ENCODE measurements at places on chromosomes 7 and 10. TPM values are rescaled to one million over a fixed set of nuclear protein-coding genes. Genes with fewer than 3 reads are reported as not detected.
A peak's percentile ranks its signal among the peaks of the same experiment; 100 is the strongest.

DNA sequence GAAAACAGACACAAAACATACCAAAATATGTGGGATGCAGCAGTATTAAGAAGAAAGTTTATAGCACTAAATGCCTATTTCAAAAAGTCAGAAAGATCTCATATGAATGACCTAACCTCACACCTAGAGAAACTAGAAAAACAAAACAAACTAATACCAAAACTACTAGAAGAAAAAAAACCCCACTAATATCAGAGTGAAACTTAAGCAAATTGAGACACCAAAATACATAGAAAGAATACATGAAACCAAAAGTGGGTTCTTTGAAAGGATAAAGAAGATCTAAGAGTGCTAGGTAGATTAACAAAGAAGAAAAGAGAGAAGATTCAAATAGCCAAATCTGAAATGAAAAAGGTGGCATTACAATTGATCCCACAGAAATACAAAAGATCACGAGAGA is 494.1 kb downstream of the SH2D4B start:
- DNase-seq, result no peak

DNA sequence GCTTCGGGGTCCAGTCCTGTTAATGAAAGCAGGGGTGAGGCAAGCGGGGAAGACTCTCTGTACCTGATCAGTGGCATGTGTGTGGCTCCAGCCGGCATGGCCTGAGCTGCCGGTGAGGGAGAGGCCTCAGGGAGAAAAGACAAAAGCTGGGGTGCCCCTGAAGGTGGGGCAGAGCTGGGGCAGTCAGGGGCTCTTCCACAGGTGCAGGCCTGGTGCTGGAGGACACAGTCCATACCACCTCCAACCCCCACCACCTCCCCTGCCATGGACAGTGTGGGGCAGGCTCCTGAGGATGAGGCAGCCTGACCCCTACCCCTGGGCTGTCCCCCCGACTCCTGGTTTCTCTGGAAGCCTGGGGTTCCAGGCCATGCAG is 129.5 kb downstream of the LHPP start:
- DNase-seq, result no peak

DNA sequence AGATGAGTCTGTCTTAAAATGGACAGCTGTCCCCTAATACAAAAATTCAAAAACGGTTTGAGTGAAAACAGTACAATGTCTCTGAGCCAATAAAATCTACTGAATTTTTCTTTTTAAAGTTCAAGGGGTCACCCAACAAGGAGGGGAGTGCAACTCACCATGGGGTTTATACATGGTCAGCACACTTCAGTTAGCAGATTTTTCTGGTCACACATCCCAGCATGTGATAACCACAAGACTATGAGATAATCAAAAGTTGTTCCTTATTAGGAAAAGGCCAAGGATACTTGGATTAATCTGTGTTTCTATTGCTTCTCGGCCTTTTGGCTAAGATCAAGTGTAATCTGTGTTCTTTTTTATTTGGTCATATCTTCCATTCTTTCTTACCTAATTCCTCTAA is 31.6 kb downstream of the ABCB5 start:
- no peak for DNase-seq

- no peak for DNase-seq
These were observed 730.0 kb upstream of the SORCS1 start for GRCh38 chr10:107894516-107894915.

DNA sequence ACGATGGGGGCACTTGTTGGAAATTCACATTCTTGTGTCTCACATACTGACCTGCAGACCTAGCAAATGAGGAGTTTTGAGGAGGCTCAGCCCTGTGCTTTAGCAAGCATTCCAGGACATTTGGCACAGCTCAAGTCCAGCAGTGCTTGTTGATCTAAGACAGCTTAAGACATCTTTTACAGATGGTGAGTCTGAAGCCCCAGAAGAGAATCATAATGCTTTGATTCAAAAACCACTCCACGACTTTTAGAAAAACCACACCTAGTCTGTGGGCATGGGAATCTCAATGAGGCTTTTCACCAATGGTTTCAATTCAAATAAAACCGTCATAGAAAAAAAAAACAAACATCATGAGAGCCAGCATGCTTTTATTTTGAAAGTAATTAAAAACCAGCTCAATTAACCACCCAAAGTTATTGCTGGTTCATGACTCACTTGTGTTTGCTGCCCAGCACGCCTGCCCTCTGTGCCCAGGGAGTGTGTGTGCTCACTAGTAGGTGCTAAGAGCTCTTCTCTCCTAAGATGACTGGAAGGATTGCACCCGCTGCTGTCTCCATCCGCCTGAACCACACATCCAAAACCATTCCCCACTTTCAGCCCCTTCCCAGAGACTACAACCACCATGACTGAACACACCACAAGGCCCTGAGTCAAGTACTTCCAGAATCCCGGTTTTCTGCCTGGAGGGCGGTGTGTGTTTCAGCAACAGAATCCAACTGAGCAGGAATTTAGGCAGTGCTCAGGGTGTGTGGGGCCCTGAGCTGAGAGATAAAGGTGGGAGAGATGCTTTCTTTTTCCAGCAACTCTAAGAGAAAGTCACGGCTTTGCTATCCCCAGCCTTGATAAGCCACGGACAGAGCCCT is 130.2 kb upstream of the ADAM12 start:
- DNase-seq, result no peak

GRCh38 chr10:112201334-112201733 is 17.8 kb upstream of the GPAM start:
- DNase-seq, result no peak

GRCh38 chr7:76260171-76260703 is 42.2 kb upstream of the HSPB1 start:
- DNase-seq, result no peak

GRCh38 chr10:3935141-3935540 is 150.1 kb upstream of the KLF6 start:
- DNase-seq, result no peak

DNA sequence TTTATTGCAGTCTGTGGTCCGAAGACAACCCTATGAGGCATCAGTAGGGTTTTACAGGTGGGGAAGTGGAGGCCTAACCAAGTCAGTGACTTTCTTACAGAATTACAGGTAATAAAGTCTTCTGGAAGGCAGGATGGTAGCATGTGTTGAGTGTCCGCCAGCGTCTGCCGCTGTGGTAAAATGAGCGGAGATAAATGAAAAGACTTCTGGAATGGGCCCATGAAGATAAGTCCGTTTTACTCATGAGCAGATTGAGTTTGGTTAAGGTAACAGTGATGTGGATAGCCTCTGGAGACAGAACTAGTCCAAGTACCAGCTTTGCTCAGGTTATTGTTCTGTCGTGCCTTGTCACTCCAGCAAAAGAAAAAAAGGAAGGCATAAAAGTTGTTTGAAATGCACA is 966 bp downstream of the FBH1 start:
- DNase-seq, result no peak

GRCh38 chr7:22481726-22482125 is 18.3 kb downstream of the STEAP1B start:
- no peak for DNase-seq

DNA sequence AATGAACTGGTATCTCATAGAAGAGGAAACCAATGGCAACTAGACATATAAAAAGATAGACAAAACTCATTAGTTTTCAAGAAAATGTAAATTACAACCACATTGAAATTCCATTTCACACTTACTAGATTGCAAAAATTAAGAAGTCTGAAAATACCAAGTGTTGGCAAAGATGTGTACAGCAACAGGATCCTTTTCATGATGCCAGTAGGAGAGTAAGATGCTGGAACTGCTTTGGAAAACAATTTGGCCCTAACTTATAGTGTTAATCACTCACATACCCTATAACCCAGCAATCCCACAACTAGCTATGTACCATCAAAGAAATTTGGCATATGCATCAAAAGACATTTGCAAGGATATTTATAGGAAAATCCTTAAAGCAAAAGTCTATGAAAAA is 15.5 kb downstream of the REEP3 start:
- no peak for DNase-seq

DNA sequence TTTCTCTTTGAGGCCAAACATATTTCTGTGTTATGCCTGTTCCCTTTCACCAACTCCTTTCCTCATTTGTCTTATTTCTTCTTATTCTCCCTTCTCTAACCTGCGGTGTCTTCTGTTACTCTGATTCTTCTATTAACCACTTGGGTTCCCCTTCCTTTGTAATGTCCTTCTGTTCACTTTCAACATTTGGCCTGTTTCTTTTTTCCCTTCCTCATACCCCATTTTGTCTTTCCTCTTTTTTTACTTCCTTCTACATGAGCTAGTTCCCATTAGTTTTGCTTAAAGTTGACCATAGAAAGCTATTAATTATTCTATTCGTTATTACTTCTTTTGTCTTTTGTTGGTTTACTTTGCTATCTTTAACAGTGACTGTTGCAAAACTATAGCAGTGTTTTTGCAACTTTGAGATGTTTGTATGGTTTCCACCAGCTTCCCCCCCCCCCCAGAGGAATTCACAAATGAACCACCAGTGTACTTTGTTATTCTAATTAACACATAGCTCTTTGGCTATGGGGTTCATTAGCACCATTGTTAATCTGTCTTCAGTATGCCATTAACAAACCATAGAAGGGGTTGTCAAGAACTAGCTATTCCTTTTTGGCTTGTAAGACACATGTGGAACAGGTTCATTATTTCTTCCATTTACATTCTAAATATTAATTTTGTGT is 2.9 kb downstream of the LRGUK start:
- DNase-seq, result no peak

DNA sequence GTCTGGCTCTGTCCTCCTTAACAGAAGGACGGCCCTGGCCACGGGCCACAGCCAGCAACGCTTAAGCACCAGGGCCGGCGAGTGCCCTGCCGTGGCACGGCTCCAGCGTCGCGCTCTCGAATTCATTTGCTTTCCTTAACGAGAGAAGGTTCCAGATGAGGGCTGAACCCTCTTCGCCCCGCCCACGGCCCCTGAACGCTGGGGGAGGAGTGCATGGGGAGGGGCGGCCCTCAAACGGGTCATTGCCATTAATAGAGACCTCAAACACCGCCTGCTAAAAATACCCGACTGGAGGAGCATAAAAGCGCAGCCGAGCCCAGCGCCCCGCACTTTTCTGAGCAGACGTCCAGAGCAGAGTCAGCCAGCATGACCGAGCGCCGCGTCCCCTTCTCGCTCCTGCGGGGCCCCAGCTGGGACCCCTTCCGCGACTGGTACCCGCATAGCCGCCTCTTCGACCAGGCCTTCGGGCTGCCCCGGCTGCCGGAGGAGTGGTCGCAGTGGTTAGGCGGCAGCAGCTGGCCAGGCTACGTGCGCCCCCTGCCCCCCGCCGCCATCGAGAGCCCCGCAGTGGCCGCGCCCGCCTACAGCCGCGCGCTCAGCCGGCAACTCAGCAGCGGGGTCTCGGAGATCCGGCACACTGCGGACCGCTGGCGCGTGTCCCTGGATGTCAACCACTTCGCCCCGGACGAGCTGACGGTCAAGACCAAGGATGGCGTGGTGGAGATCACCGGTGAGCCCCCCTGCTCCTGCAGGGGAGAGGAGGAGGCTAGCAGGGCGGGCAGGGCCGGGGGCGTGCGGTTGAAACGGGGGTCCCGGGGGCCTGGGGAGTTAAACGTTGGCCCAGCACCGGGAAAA is at the start of gene HSPB1:
TSS of gene HSPB1 (plus strand) at position 327 of the 855 bp plus-strand sequence. CDS start at position 367, 40 bp downstream.
- DNase-seq, result peak; percentile 97

DNA sequence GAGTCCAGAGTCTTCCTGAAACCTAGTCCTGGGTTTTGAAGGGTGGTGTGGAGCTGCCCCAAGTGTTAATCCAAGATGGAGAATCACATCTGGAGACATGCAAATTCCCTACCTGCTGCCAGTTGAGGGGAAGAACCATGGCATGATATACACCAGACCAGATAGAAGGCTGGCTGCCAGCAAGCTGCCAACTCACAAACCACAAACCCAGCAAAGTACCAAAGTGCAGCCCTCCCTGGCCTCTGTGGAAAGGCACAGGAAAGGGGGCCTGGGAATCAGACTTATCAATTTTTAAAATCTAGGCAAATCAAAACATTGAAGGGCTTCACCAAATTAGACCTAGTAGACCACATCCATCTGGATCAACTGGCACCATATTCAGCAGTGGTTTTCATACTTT is 157.0 kb downstream of the TMEM26 start:
- no peak for DNase-seq

DNA sequence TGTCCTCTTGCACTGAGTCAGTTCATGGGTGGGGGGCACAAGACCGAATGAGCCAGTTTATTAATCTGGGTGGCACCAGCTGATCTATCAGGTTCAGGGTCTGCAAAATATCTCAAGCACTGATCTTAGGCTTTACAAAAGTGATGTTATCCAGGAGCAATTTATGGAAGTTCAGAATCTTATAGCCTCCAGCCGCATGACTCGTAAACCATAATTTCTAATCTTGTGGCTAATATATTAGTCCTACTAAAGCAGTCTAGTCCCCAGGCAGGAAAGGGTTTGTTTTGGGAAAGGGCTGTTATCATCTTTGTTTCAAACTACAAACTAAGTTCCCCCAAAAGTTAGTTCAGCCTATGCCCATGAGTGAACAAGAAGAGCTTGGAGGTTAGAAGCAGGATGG is 33.9 kb downstream of the AKR1C8 start:
- no peak for DNase-seq

- DNase-seq, result no peak
These were observed 624.9 kb downstream of the PTPRN2 start for GRCh38 chr7:157962458-157963306.

GRCh38 chr7:44750424-44750823 is 1.8 kb downstream of the ZMIZ2 start:
- DNase-seq, result no peak

DNA sequence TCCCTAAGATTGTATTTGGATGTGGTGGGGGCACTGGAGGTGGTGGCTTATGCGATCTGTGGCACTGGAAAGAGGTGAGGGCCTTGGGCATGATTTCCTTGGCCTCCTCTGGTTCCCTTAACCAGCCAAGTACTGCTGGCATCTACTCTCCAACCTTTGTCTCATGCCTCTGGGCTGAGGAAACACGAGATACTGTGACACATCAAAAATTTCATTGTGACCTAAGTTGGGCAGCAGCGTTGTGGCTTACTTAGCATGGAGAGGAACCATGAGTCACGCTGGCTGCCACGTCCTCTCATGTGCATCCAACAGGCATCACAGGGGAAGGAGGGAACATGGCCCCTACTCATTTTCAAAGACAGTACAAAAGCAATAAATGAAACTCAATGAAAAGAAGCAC is 29.7 kb upstream of the GSDME start:
- DNase-seq, result no peak

DNA sequence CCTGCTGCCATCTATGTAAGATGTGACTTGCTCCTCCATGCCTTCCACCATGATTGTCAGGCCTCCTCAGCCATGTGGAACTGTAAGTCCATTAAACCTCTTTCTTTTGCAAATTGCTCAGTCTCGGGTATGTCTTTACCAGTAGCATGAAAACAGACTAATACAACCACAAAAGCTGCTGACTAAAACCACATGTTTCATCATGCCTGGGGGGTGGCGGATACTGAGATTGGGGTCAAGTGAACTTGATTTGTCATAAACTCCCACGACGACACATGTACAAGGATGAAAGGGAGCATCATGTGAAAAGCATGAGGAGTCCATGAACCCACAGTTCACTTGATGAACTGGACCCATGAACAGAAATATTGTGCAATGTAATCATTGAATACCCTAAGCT is 134.9 kb upstream of the ANK3 start:
- DNase-seq, result no peak

- DNase-seq, result no peak
These were observed 190.7 kb upstream of the GPR26 start for GRCh38 chr10:123475466-123475865.

- DNase-seq, result no peak
These were observed 4.3 kb downstream of the SHH start for GRCh38 chr7:155807789-155808548.

The COL26A1 gene
- not detected for total RNA-seq

The OR6B1 gene
- not detected for total RNA-seq

The BAMBI gene
- total RNA-seq, result 54.8 TPM

The ASIC3 gene
- total RNA-seq, result 0.34 TPM

The TCF7L2 gene
- 52.5 TPM for total RNA-seq

The NPSR1 gene
- total RNA-seq, result not detected

The OGDHL gene
- 6.0 TPM for total RNA-seq

The RET gene
- total RNA-seq, result 0.42 TPM

The PHKG1 gene
- 3.1 TPM for total RNA-seq

Data from ureter (tissue), 1 donor.